T-helper 2 cell (primary cell): ENCODE measurements at places on chromosomes 2 and 18.

GRCh38 chr2:127121776-127122176, 14.8 kb upstream of the BIN1 start:
- no peak for DNase-seq

DNA sequence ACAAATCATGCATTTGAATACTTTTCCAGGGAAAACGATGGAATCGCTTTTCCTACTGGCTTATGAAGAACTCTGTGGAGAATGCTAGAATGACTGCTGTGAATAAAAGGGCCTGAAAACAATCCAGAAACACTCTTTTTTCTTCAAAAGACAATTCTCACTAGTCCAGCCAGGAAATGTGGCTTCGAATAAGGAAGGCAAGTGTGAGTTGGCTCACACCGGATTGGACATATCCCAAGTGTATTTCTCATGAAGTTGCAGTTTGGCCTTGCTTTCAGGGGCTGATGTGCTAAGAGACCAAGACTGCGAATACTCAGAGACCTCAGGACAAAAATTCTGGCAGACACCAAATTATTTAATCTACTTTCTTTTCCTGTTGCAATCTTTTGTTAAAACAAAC, 54.1 kb downstream of the FIGN start:
- DNase-seq: no peak

DNA sequence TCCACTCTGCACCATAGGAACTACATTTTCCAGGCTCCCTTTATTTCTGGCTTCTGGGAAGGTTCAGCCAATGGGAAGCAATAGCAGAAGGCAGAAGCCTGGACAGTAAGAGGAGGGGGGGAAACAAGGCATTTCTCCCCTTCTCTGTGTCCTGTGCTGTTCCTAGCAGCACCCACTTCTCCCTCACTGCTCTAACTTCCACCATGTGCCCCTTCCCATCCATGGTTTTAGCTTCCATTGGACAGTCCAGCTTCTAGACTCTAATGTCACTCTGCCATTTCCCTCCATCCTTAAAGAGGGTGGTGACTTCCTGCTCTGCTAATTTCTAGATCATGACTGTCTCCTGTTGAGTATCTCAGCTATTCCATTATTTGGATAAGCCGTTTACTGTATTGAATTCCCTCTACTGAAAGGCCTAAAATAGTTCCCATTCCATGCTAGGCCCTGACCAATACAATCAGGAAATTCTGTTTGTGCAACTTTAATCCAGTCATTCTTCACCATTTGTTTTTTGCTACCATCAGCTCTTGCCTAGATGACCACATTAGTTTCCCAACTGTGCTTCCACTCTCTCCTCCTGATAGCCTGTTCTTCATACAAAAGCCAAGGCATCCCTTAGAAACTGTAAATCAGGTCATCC, 20.8 kb upstream of the LYPD1 start:
- no peak for DNase-seq

DNA sequence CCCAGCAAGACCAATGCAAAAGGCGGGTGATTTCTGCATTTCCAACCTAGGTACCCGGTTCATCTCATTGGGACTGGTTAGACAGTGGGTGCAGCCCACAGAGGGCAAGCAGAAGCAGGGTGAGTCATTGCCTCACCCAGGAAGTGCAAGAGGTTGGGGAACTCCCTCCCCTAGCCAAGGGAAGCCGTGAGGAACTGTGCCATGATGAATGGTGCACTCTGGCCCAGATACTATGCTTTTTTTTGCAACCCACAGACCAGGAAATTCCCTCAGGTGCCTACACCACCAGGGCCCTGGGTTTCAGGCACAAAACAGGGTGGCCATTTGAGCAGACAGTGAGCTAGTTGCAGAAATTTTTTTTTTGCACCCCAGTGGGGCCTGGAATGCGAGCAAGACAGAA, 662.6 kb upstream of the ACVR2A start:
- no peak for DNase-seq

GRCh38 chr2:128535953-128536352, 217.3 kb upstream of the HS6ST1 start:
- DNase-seq: no peak

DNA sequence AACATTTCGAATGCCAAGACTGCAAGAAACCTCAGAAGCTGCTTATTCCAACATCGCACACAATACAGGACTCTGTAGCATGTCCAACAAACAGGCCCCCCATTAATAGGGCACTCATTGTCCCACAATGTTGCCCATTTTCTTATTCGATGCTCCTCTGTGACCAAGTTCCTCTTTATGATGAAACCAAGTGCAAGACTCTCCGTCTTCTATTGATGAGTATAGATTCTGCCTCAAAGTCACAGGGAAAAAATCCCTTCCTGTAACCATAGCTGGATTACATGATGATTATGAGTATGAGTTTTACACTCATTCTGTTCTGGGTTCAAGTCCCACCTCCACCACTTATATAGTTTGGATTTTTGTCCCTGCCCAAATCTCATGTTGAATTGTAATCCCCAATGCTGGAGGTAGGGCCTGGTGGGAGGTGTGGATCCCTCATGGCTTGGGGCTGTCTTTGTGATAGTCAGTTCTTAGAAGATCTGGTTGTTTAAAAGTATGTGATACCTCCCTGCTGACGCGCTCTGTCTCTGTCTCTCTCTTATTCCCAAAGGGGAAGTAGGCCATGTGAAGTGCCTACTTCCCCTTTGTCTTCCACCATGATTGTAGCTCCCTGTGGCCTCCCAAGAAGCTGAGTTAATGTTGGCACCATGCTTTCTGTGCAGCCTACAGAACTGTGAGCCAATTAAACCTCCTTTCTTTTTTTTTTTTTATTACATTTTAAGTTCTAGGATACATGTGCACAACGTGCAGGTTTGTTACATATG, 148.7 kb downstream of the OSR1 start:
- no peak for DNase-seq

- no peak for DNase-seq
These were observed 36.6 kb upstream of the LNPK start for GRCh38 chr2:176038694-176039093.

- no peak for DNase-seq
These were observed 224.2 kb upstream of the CTAGE1 start for GRCh38 chr18:22641958-22642357.

DNA sequence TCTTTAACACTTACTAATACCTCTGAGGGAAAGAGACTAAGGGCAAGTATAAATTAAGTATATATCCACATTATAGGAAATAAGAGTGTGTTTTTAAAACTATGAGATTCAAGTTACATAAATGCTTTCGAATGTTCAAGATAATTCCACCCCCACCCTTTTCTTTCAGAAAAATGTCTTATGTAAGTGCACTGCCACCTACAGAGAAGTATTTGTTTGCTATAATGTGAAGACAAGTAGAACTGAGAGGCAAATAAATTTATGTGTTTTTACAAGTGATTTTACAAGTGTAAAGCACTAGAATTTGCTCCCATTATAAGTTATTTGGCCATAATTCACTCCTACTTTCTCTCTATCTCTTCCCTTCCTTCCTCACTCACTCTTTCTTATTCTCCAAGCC, 99.9 kb upstream of the CRACDL start:
- no peak for DNase-seq

DNA sequence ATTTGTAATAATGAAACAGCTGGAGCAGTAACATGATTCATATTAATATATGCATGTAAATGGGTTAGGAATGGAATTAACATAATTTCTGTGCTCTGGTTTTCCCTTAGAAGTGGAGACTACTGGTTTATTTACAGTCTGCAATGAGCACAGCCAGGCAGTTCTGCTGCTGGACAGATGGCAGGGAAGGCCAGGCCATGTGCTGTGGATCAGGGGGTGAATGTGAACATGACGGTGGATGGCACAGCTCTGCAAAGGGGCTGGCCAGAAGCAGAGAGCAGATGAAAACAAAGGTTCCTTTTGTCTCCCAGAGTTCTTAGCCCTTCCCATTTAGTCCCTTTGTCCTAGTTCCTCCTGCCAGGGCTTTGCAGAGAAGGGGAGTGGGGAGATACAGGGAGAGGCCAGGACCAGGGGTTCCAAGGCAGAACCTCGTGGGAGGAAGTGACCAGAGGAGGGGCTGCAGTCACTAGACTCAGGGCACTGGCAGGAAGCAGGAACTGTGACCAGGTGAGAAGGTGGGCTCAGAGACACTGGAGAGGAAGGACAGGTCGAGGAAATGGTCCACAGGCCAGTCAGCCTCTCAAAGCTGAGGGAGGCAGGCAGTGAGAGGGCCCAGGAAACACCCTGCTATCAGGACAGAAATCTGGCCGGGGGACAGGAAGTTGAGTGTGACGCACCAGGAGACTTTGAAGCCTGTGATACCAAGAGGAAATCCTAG, 112.9 kb upstream of the ATP8B1 start:
- DNase-seq: no peak

- DNase-seq: peak; percentile 84
These were observed 23.1 kb downstream of the PRPF40A start for GRCh38 chr2:152694161-152694661.

DNA sequence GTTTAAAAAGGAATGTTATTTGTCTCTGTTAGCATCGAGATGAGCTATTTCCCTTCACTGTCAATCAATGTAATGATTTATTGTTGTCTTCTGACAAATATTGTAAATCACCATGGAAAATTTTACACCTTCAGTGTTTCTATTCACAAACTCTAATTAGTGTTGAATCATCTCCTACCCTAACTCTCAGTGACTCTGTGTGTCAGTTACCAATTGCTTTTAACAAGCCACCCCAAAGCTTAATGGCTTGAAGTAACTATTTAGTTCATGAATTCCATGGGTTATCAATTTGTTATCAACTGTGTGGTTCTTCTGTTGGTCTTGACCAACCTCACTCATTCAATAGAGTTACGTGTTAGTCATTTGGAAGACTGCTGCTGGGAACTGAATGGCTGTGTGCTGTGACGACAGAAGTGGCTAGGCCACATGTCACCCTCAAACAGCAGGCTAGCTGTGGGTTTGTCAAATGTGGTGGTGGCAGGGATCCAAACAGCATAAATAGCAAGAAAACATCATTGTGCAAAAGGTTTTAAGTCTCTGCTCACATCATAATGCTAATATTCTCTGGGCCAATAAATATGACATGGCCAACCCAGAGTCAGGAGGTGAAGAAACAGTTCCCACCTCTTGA, 910.8 kb upstream of the CDH2 start:
- no peak for DNase-seq

DNA sequence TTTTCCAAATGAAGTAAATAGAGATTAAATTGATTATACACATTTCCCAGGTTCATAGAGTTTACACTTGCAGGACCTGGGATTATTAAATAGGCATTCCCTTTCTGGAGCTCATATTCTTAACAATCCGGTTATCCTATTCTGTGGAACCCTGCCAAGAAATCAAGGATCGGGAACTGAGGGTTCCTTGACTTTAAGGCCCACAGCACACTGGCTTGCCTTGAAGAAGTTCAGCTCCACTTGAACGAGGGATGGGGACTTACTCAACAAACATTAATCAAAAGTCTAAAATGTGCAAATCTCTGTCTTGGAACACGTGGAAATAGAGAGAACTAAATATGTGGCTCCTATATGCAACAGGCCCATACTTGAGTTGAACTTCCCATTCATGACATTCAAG, 142.3 kb upstream of the RGPD4 start:
- no peak for DNase-seq

DNA sequence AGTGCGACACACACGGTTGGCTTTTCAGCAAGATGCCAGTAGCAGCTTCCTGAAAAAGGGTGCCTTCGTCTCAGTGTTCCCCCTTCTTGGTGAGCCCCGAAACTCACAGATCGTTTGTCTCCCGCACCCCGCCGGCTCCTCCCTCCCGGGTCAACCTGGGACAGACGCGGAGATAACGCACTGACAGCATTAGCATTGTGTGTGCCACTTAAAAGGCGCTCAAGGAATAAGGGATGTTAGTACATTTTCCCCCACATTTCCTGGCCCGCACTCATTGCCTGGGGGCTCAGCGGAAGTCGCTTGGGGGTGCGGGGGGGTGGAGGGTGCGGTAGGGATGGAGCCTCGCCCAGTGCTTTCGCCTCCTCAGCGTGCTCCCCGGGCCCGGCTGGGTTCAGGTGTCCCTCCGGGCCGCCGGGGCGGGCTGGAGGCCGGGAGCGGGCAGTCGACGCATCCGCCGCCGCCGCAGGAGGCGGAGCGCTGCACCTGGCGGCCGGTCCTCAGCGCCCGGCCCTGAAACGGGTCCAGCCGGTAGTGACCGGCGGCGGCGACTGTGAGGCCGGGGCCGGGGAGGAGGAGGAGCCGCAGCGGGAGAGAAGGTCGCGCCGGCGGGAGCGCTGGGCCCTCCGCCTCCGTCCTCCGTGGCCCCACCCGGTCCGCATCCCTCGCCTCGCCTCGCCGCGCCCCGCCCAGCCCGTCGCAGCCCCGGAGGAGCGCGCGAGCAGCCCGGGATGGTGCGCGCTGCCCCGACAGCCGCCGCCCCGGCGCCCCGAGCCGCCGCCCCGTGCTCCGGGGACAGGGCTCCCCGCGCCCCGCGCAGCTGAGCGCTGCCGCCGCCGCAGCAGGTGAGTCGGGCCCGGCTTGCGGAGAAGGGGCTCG, at the start of gene MFSD6:
MFSD6 (plus strand) TSS at position 694 of the 876 bp plus-strand sequence. CDS start 27,675 bp downstream, outside the sequence.
- peak; percentile 24 for DNase-seq

DNA sequence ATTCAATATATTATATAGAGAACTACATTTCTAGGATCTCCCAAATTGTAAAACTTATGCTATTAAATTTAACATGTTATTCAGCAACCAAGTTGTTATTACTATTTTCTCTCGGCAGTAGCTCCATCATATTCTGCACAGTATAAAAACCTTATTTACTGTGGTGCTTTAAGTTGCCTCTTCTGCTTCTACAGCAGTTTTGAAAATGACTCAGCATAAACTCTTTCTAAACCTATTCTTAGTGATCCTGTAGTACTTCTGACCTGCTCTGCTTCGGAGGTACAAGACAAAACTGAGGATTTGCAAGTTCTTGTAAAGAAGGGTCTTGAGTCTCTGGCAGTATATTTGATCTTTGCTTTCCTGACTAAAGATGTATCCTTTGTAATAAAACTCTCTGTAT, 567.2 kb downstream of the TMX3 start:
- no peak for DNase-seq

- DNase-seq: no peak
These were observed 1000.4 kb upstream of the ACVR2A start for GRCh38 chr2:146844226-146844990.

GRCh38 chr2:226799976-226800940, 638 bp upstream of the IRS1 start:
- DNase-seq: no peak

DNA sequence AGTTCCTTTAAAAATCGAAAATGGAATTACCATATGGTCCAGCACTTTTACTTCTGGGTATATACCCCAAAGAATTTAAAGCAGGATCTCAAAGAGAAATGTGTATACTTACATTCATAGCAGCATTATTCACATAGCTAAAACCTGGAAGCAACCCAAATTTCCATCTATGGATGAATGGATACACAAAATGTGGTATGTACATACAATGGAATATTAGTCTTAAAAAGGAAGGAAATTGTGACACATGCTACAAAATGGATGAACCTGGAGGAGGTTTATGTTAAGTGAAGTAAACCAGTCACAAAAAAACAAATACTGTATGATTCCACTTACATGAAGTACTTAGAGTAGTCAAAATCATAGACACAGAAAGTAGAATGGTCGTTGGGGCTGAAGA, 147.9 kb upstream of the LTBP1 start:
- no peak for DNase-seq

GRCh38 chr2:129733041-129733440, 246.4 kb upstream of the RAB6C start:
- DNase-seq: no peak
